Sigmoid colon (tissue), 7 donors: ENCODE measurements at places on chromosomes 3 and 15. TPM values are rescaled to one million over a fixed set of nuclear protein-coding genes. Genes with fewer than 3 reads are reported as not detected.

- DNase-seq, result no peak
Measured at GRCh38 chr3:138944654-138944928, 2.3 kb downstream of the FOXL2 start.

GRCh38 chr3:12372741-12373280, 83.9 kb downstream of the PPARG start:
- no peak for DNase-seq

DNA sequence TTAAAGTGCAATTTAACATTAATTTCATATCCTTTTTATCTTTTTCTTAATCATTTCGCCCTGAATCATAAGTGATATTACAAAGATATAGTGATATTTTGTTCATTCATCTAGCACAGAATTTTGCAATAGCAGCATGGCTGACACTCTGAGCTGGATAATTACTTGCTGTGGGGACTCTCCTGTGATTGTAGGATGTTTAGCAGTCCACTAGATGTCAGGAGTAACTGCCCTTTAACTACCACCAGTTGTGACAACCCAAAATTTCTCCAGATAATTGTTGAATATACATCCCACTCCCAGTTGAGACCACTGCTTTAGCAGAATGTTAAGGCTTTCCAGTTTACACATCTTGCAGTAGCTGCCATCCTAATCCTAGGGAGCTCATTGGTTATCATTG, 196.8 kb upstream of the MBNL1 start:
- no peak for DNase-seq

GRCh38 chr3:71011565-71012287, 571.8 kb downstream of the FOXP1 start:
- no peak for DNase-seq

GRCh38 chr15:23606226-23606625, 40.8 kb downstream of the MKRN3 start:
- no peak for DNase-seq

DNA sequence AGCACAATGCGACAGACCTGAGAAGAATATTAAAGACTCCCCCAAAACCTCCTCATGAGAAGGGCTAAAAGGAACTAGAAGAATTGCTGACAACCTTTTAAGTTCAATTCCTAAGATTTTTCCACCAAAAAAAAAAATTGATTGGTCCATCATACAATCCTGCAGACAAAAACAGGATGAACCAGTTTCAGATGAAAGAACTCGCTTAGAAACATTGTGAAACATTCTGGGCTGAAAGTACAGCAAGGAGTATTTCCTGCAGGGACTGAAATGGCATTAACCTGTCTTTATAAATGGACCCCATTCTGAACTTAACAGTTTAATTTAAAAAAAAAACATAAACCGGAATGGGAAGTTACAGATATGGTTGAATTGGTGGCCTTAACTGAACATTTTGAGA, 96.0 kb upstream of the FAM174B start:
- DNase-seq, result no peak

Gene ANKRD63
- total RNA-seq, result not detected

GRCh38 chr3:57856675-57857074, 100.6 kb downstream of the SLMAP start:
- no peak for DNase-seq

DNA sequence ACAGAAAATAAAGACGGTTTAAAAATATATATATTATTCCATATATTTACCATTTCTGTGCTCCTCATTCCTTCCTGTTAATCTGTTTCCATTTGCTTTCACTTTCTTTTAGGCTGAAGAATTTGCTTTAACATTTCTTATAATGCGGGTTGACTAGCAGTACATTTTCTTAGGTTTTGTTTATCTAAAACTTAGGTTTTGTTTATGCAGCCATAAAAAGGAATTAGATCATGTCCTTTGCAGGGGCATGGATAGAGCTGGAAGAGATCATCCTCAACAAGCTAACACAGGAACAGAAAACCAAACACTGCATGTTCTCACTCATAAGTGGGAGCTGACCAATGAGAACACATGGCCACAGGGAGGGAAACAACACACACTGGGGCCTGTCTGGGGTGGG, 578.1 kb downstream of the FHIT start:
- DNase-seq, result no peak

DNA sequence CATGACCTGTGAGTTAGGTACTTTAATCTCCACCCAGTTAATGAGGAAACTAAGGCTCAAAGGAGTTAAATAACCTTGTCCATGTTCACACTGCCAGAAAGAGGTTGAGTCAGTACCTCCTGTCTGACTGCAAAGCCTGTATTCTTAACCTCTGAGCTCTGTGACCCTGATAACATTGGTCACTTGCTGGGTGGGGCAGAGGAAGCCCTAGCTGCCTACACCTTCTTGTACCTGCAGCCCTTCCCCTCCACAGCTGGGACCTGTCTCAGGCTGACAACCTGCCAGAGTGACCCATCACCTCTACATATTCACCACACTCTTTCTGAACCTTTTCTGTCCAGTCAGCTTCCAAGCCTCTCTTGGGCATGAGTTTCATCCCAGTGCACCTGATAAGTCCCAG, 106.1 kb upstream of the HES1 start:
- DNase-seq, result no peak

- no peak for DNase-seq
Measured at GRCh38 chr15:100528833-100529428, at the start of gene CERS3. CERS3 (minus strand) TSS chr15:100528950; CDS start chr15:100501849, 27,101 bp downstream.

- DNase-seq, result no peak
Measured at GRCh38 chr15:57213862-57214261, 162.4 kb upstream of the CGNL1 start.

DNA sequence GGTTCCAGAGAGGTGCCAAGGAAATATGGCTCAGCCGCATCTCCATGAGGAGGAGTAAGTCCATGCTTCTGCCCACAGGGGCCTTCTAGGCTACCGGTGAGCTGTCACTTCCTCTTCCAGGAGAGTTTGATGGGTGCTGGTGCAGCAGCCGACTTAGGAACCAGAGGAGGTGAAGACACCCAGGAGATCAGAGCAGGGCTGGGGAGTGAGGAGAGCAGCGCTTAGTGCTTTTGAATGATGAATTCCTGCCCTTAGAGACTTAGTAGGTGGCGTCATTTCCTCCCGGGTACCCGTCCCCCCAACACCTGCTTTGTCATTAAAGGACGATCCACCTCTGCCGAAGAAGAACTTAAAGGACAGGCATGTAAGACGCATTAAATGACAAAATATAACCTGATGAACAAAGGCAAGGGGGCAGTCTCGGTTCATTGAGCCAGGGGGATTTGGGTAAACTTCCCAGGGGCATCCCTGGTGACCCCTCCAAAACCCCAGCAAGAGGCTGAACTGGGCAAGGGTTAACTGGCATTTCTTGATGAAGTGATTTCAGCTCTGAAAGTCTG, 67.6 kb downstream of the HES1 start:
- DNase-seq, result no peak

- DNase-seq, result no peak
Measured at GRCh38 chr3:55906896-55907295, 419.8 kb upstream of the WNT5A start.

Gene HTR3E
- not detected for total RNA-seq

Gene CA12
- total RNA-seq, result 2.1 TPM

GRCh38 chr3:13277860-13278531, 142.1 kb downstream of the NUP210 start:
- peak; percentile 58 for DNase-seq

GRCh38 chr3:187841560-187841959, 96.3 kb upstream of the BCL6 start:
- no peak for DNase-seq

DNA sequence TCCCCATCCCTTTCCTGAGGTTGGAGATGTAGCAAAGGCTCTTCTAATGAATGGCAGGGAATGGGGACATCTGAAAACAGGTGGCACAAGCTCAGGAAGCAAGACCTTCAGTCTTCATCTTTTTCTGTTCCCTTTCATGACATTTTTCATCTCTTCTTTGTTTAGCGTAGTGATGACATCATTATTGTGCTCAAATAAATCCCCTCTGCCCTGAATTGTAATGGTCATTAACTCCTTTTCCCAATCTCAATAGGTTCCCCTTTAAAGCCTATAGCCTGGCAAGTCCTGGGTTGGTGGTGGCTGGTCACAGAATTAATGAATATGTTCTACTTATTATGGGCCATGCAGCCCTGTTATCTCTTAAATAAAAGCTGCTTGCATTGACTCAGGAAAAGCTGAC, 21.4 kb downstream of the TF start:
- no peak for DNase-seq

Gene CKMT1A
- total RNA-seq, result 1.8 TPM

Gene GJD2
- total RNA-seq, result not detected

DNA sequence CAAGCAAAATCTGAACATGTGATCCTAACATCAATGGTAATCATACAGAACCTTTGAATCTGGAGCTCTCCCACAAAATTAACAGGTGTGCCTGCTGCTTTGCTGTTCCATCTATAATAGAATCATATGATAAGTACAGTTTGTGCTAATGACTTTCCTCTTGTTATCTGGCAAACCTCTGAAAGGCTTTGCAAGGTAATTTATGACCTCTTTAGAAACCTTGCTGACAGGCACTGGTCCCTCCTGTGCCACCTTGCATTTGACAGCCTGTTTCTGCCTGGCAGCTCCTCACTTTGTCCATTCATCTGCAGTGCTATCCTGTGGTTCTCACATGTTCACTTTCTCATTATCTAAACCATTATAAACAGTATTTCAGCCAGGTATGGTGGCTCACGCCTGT, 10.2 kb upstream of the HTR3C start:
- no peak for DNase-seq

DNA sequence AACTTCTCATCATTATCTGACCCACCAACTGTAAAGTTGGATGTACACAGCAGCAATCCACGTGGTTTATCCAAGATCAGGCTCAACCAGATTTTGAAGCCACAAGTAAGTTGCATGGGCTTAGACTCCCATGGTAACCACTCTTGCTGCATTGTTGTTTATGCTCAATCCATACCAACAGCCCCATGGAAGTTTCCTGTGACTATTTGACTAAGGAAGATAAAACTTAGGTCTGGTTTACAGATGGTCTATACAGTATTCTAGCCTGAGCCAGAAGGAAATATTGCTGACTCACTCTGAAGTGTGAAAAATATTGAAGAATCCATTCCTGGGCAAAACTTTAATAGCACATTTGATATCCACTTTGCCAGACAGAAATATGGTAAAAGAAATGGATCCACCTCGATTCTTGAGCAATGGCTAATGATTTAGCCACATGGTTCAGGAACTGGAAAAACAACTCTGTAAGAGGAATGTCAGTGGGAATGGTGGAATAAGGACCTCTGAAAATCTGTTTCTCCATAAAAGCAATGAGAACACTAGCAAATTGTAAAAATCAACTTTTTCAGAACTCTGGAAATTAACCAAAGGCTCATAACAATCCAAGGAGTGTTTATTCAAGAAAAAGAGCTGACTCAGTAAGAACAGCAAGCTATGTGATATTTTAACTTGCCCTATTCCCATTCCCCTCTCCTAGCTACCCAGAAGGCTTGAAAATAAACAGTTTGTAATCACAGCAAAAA, 162.9 kb upstream of the STT3B start:
- DNase-seq, result no peak

- DNase-seq, result no peak
Measured at GRCh38 chr3:50525987-50526386, 22.6 kb upstream of the CACNA2D2 start.

Gene KCNH8
- total RNA-seq, result 1.1 TPM

DNA sequence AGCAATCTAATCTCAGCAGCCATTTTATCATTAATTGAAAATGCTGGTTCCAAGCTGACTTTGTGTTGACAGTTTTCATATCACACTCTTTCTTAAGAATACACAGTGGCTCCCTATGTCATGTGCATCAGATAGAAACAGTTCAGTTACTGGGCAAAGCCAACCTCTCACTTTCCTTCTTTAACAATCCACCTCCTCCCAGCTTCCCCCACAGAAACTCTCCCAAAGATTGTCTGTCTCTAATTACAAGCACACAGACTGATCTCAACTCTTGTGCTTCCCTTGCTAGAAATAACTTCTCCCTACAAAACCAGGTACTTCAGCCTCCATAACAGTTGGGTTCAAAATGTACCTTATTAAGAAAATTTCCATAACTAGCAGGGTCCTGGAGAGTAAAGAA, 228.9 kb upstream of the WNT5A start:
- no peak for DNase-seq

DNA sequence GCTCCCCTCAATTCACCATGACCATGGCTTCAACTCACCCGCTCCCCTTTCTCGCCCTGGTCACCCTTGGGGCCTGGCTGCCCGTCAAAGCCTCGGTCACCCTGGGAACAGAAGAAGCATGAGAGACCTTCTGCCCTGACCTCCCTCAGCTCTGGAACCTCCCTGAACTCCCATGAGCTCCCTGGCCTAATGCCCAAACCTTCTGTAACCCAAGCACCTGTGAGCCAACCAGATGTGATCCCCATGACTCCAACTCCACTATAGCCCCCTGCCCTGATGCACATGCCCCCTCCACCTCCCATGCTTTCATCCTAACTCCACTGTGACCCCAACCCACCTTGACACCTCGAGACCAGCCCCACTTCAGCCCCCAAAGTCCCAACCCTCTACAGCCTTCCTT, 3.5 kb upstream of the UCN2 start:
- DNase-seq, result no peak

- peak; percentile 72 for DNase-seq
Measured at GRCh38 chr15:99117563-99118257, 12.8 kb downstream of the SYNM start.

- DNase-seq, result no peak
Measured at GRCh38 chr15:71691458-71692417, 118.6 kb upstream of the NR2E3 start.

GRCh38 chr3:182490596-182491491, 302.5 kb upstream of the ATP11B start:
- no peak for DNase-seq

DNA sequence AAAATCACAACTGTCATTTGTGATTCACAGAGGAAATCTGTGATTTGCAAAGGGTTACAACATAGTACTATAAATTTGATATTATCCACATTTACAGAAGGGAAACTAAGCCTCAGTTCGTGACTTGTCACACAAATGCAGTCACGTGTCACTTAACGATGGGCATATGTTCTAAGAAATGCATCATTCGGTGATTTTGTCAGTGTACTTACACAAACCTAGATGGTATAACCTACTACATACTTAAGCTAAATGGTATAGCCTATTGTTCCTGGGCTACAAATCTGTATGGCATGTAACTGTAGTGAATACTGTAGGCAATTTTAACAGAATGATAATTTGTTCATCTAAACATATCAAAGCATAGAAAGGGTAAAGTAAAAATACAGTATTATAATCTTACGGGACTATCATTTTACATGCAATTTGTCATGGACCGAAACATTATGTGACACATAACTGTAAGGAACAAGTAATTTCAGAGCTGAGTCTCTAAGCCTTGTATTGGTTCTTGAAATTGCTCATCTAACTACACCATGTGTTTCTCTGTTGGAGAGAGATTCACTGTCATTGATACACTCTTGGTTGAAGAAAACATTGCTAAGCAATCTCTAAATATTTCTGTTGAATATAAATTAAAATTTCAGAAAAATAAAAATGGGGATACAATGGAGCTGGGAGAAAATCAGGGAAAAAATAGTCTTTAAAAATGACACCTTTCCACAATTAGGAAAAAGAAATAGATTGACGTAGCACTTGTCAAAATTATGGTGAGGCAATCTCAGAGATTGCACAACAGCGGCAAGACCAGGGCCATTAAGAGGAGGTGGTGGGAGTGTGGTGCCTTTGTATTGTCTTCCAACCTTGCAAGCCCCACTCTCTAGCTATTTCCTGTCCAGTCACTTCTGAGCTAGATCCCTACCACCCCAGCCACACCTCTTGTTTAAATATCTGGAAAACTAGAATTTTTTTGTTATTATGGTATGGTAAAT, 645.8 kb upstream of the TBL1XR1 start:
- no peak for DNase-seq

- DNase-seq, result no peak
Measured at GRCh38 chr3:44232407-44232806, 9.3 kb upstream of the TOPAZ1 start.

Gene THRB
- total RNA-seq, result 49.5 TPM
